ENCODE measurements at places on chromosomes 7 and 10.

DNA sequence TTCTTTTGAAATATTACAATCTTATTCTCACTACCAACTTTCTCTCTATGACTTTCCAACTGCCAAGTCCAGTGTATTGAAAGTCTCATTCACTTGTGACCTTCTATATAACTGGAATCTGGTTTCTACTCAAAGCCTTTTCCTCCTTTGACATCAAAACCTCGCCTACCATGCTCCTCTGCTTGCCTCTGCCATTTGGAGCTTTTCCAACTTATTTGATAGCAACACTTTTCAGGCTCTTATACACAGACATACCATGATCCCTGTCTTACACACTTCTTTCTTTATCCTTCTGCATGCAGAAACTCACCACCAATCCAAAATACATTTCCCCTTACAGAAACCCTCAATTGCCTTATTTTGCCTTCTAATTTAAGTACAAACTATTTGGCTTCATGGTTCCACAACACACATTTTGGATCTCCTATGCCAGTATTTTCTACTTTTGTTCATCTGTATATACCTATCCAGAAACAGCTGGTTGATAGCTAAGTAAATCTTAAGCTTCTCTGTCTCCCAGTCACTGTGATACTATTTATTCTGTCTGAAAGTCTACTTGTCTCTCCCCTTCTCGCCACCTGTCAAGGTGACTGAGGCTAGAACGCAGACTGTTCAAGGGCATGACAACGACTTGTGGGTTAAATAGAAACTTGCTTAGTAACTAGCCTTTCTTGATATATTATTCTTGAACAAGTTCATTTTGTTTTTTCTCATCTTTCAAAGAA lies 22.4 kb downstream of the GNG11 start:
- DNase-seq: no peak

DNA sequence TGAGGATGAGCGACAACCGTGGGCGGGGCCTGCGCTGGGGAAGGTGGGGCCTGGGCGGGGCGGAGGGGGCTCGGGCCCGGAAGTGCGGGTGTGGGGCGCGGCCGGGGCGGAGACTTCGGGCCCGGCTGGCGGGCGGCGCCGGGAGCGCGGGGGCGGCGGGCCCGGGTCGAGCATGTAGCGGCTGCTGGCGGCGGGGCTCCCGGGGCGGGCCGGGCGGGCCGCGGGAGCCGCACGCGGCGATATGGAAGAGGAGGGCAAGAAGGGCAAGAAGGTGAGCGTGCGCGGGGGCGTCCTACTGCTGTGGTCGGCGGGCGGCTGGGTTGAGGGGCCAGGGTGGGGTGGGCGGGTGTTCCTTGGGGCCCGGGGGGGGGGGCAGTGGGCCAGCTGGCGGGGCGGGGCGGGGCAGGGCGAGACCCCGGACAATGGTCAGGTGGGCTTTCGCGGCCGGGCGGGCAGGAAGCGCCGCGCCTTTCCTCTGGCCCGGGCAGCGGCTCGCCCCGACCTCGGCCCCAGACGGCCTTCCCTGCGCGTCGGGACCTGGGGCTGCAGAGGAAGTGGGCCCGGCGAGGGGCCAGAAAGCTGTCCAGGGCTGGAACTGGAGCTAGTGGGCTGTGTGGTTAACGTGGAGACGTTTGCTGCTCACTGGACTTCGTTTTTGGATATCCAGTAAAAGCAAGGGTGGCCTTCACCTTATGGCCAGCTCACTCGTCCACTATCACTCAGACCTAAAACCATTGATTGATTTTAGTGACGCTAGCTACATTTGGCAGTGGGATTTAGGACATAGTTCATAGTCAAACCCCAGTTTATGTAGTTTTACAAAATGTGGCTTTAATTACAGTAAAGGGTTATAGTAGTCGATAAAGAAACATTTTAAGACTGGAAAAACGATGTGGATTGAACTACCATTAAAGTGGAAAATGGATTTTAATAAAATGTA lies at the start of gene CCM2:
Gene CCM2 (plus strand): TSS at position 109 of the 940 bp plus-strand sequence. CDS start 133 bp downstream, at position 242.
- DNase-seq: no peak

DNA sequence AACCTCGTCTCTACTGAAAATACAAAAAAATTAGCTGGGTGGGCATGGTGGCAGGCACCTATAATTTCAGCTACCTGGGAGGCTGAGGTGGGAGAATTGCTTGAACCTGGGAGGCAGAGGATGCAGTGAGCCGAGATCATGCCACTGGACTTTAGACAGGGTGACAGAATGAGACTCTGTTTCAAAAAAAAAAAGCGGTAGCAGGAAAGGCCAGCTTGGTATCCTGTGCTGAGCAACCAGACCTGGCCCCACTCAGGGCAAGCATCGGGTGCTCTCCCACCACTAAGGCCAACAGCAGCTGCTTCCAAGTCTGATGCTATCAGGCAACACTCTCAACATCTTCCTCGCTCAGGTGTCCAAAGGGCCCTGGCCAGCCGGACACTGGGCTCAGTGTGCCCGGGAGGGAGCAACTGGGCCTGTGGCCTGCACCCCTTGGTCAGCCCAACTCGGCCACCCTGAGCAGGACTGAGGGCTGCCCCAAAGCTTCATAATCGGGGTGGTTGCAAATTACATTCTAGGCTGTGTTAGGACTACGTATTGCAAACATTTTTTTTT lies 44.3 kb upstream of the MSMB start:
- DNase-seq: no peak

DNA sequence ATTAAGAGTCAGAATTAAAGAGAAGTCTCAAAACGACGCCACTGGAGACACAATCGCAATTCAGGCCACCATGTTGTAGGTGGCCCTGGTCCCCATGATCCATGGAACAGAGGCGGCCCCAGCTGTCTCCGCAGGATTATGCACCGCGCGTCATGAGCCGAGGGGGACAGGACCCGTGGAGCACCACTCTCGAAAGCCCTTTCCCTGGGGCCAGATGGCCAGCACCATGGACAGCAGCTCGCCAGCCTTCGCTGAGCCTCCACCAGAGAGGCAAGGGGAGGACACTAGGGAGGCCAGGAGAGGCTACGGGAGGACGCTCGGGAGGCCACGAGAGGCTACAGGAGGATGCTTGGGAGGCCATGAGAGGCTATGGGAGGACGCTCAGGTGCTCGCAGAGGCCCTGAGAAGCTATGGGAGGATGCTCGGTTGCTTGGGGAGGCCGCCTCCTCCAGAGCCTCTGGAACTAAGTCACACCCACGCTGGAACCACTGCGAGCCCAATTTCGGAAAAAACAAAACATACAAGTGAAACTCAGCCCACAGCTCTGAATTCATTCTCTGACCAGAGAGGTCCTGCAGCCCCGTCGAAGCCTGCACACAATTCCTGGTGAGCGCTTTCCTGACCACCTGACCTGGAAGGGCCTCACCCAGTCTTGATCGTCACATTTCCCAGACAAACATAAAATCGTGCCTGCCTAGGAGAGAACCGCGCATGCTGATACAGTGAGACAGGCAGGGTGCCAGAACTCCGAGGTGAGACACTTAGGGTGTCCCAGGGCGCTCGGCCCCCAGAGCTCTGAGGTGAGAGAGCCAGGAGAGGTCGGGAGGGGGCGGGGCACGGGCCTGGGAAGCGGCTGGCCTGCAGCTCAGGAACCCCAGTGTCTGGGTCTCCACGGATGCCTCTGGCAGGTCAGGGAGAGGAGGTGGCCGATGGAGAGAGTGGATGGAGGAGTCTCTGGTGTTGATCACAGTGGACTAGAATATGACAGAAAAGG lies 224.4 kb downstream of the PTPRN2 start:
- DNase-seq: no peak

DNA sequence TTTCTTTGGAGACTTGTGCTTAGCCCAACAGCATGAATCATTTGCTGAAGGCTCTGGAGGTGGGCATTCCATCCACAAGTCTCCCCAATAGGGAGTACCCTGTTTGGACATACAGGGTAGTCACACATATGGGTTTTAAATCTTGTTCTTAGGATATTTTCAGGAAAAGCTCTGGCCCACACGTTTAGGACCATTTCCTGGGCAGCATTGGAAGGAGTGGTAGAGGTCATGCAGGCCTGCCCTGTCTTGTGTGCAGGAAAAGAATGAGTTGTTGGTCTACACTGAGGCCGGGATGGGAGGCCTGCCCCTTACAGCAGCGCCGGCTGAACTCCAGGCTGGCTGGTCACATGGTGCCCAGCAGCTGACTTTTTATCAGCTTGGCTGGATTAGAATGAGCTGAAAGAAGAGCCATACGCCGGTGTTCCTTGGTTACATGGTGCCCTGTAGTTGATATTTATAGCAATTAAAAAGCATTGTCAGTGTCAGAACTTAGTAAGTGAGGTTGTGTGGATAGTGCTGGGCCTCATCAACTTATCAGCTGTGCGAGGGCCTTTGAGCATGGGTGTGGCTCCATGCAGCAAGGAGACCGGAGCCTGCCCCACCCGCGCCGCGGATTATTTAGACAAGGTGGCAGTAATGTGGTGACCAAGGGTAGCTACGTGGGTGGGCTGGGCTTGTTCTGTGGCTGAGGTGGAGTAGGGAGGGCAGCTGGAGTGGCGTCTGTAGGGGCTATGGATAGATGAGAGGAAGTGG lies 28.6 kb downstream of the OGDH start:
- no peak for DNase-seq

- no peak for DNase-seq
Measured at GRCh38 chr7:3154317-3154716, 110.7 kb upstream of the CARD11 start.

GRCh38 chr10:15703151-15703880 lies 16.4 kb downstream of the ITGA8 start:
- DNase-seq: no peak

DNA sequence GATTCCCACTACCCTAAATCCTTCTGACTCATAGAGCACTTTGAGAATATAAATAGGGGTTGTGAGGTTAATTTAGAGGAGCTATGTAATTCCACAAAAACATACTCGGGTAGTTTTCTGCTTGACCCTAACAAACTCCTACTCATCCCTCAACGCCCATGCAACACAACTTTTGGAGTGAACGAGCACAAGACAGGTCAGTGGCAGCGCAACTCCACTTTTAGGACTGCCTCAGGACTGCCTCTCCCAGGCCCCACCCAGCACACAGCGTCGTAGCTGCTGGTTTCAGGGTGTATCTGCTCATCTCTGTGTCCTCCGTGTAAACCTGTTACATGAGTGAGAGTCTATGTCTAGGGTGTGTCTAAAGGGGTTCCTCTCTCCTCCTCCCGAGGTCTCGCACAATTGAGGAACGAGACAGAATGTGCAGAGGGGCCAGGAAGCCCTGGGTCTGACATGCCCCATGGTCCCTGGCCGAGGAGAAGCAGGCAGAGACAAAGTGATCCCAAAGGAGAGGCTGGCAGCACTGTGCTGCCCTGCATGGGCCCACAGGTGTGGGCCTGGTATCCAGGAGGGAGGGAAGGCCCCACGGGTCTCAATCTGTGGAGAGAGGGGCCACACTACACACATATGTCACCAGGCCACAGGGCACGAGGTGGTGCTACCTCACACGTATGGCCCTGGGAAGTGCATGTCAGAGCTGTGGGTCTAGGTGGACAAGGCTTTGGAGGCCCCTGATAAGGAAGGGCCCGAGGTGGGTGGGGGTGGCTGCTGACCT lies 45.5 kb downstream of the CAMK2B start:
- no peak for DNase-seq

DNA sequence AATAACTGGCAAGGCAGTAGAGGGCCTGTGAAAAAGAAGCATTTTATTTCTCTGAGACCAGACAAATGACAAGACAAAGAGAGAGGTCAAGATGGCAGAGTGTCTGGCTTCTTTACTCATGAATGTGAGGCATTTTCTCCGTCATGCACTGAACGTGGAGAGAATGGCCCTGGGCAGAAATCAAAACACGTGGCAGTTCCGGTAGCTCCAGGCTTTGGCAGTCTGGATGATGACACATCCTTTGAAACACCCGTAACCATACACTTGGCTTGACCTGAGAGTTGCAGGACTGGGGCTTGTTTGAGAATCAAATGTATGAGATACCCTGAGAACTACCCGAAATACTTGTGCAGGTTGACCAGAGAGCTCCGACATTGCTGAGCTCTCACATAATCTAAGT lies 537.6 kb downstream of the ACTR3B start:
- DNase-seq: no peak

DNA sequence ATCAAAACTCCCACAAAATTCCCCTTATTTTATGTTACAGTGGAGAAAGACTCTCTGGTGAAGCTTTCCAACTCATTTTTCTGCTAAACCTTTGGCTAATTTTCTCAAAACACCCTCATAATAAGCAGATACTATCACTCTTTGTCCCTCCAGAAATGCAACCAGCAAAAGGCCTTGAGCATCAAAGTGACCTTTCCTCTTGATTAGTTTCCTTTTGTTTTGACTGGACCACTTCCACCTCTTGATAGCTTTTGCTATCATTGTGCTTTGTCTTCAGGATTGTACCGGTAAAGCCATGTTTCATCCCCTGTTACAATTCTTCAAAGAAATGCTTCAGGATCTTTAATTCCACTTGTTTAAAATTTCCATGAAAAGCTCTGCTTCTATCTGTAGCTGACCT lies 115.1 kb upstream of the SLC13A1 start:
- DNase-seq: no peak

DNA sequence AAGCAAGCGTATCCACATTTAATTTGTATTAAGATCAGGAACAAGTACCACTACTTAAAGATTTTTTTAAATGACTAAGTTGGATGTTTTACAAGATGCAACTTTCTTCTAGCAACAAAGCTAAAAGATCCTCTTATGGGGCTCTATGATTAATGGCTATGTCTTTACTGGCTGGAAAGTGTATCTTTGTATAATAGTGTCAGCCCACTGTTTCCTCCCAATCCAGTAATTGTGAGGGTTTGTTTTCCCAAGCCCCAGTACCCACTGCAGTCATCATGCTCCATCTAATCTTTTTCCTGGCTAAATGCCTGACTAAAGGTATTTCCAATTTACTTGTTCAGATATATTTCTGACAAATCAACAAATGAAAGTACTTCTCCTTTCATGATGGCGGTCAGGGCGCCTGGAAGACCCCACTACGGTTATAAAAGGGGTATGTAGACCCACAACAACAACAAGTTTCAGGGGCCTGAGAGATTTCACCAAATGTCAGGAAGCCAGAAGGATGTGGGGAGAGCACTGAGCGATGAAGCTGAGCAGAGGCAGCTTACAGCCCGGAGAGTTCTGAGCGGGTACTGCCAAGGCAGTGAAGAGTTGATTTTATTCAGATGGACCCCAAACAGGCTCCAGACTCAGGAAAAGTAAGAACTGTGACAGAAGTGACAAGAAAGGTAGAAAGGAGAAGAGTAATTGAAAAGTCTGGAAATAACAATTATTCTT lies 222.6 kb upstream of the KLF14 start:
- DNase-seq: no peak

GRCh38 chr10:91707236-91707635 lies 74.4 kb upstream of the PPP1R3C start:
- no peak for DNase-seq

GRCh38 chr10:10662716-10663408 lies 354.8 kb upstream of the CELF2 start:
- DNase-seq: no peak

- DNase-seq: no peak
Measured at GRCh38 chr7:47574482-47575329, 7.2 kb downstream of the TNS3 start.

All from glomerular endothelial cell (primary cell).